ENCODE measurements at places on chromosomes 6 and 20.

DNA sequence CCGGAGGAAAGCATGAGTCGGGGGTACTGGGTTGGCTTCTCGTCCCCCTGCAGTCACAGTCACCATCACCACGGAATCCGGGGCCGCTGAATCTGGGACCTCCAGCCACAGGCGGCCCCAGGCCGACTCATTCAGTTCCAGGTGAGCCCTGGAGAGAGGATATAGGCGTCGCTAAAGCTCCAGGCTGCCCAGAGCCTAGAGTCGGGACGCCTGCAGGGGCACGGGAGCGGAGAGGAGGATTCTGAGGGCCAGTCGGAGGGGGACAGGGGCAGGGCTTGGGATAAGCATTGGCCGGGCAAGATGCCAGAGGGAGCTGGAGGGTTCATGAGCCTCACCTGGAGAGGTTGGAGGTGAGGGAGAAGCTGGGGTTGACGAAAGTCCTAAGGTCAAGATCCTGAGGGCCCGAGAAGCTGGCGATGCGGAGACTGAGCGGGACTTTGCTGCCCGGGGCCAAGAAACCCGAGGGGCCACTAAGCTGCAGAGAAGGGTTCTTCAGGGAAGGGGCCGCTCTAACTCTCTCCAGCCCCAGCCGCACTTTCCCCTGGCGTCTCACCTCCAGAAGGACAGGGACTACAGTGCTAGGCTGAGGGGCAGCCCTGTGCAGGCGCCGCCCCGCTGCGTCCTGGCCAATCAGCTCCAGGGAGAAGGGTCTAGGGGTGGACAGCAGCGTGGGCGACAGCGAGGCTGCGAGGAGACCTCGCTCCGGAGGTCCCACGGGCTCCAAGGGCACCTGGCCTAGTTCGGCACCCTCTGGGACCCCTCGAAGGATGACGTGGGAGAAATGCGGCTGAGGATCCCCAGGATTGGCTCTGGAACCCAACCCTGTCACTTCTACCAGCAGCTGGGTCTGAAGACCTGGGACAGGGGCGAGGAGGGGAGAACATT, 3.7 kb downstream of the SAPCD1 start:
- DNase-seq, result no peak

GRCh38 chr6:30101444-30102413, 11.2 kb downstream of the TRIM31 start:
- DNase-seq, result peak; percentile 85

DNA sequence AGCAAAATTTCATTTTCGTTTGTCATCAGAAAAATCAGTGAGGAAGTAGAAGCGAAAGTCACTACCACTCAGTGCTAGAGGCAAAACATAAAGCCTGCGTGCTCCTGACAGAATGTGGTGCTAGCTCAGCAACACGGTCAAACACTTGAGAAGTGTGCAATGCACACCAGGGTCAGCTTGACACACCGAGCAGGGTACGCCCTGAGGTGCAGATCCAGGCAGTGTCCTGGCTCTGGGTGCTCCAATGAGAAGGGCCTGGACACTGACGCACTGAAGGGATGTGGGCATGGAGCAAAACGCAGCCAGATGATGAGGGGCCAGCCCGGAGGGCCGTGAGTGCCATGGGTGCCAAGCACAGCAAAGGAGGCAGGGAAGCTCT, 5.9 kb downstream of the RNASET2 start:
- DNase-seq, result no peak

DNA sequence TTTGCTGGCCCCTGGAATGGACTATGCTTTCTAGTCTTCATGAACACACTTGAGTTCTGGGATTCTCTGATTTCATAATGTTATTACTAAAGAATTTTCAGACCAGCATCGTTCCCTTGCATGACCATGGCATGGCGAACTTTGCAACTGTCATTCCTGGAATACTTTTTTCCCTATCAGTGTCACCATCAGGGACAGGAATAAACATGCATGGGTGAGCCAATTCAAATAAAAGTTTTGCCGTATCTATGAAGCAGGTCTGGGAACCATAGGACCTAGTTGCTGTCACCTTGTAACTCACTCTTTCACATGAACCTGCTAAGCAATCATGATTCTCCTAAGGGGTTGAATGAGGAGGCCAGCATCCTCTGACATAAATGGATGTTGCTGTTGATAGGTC, 68.2 kb upstream of the AGPAT4 start:
- DNase-seq, result no peak

- DNase-seq, result no peak
These were observed 143.0 kb downstream of the FNDC1 start for GRCh38 chr6:159312206-159312605.

DNA sequence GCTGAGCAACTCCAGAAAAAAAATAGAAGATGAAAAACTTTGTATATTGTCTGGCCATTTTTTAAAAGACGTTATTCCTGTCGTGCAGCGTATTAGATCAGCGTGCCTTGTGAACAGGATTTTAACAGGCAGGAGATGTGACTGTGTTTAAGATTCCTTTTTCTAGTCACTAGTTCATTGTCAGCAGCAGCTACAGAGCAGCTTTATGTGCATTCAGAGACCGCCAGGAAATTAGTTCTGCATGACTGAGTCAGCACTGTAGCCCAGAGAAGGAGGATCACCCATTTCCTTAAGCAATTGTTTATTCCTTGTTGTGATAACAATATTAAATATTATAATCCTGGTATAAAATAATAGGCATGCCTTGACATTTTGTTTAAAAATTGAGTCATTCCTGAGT, 75.4 kb upstream of the ADGRB3 start:
- DNase-seq, result no peak

GRCh38 chr20:17589161-17589834, 19.4 kb downstream of the DSTN start:
- DNase-seq, result no peak

- no peak for DNase-seq
These were observed 17.4 kb downstream of the PHF3 start for GRCh38 chr6:63652980-63653379.

- DNase-seq, result peak; percentile 73
These were observed 18.0 kb downstream of the PRPH2 start for GRCh38 chr6:42704251-42704936.

- DNase-seq, result peak; percentile 7
These were observed 72.3 kb downstream of the VEGFA start for GRCh38 chr6:43842231-43842794.

- DNase-seq, result no peak
These were observed 43.4 kb upstream of the FABP7 start for GRCh38 chr6:122736163-122736562.

DNA sequence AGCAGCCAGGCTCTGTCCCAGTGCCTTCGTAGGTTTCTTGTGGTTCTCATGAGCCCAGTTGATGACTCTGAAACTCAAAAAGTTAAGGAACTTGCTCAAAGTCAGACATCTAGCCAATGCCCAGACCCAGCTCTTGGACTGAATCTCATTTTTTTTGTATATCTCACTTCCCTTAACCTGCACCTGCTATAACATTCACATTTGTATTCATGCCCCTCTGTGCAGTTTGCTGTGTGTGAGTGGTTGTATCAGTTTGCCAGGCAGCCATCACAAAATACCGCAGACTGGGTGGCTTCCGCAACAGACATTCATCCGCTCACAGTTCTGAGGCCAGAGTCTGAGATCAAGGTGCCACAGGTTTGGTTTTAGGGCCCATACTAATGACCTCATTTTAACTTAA, 49.9 kb downstream of the IPCEF1 start:
- DNase-seq, result no peak

GRCh38 chr6:16592223-16592911, 168.9 kb downstream of the ATXN1 start:
- no peak for DNase-seq

DNA sequence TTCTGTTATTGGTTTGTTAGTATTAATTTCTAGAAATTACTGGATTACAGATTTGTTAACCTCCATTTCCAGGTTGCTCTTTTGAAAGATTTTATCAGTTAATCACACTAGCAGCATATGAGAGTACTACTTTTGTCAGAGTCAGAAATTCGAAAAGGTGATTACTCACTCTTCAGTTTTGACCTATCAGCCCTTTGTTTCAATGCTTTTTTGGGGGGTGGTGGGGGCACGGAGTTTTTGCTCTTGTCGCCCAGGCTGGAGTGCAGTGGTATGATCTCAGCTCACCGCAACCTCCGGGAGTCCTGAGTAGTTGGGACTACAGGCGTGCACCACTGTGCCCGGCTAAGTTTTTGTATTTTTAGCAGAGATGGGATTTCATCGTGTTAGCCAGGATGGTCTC, 149.2 kb downstream of the JARID2 start:
- no peak for DNase-seq

DNA sequence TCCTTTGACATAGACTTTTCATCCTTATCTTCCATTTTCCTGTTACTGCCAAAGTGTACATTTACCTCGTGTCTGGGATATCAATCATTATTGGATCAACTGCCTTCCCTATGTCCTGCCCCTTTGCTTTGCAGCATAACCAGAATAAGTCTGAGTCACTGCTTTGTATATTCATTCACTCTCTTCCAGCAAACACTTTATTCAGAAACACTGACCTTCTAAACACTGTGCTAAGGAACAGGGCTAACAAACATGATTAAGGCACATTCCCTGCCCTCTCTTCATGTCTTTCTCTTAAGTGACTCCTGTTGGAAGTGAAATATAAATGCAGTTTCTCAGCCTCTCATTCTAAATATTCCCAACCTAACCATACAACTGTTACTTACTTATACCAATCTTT, 66.9 kb downstream of the COL19A1 start:
- no peak for DNase-seq

DNA sequence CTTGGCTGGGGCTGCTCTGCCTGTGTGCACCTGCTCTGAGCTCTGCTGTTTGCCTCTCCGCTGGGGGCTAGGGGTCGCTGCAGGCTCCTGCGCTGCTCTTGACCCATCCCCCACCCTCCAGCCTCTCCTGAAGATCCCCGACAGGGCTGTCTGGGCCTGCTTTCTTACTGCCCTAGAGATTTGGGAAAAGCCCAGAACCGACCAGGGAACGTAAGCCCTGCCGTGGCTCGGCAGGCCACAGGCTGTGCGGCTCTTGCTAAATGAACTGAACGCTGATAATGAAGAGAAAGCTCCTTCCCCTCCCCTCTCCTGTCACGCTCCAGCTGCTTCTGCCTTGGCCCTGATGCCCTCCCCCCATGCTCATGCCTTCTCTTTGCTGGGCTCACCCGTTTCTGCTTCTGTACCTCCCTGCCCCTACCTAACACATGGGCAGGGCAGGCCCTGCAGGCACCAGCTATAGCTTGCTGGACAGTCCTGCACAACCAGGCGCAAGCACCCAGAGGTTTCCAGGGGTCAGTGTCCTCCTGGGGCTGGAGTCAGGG, 32.0 kb upstream of the PCMTD2 start:
- DNase-seq, result peak; percentile 67

GRCh38 chr6:100459592-100460184, 5.0 kb downstream of the SIM1 start:
- no peak for DNase-seq

- no peak for DNase-seq
These were observed 26.0 kb downstream of the MAS1 start for GRCh38 chr6:159916752-159917151.

GRCh38 chr20:48381353-48382120, 446.3 kb downstream of the PREX1 start:
- DNase-seq, result no peak

DNA sequence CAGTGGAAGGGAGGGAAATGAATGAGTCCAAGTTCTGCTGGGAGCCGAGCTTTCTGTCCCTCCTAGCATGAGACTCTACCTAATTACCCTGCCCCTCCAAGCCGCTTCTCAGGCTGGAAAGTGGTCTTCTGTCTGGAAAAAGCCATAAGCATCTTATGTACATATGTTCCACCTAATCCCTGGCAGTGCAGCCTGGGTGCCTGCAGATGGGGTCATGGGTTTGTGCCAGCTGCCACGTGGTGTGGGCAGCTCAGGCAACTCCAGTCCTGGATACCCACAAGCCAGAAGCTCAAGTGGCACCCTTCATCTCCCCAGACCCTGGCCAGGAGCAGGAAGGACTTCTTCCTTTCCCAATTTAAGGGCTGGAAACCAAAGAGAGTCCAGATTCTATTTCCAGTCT, 253.1 kb downstream of the LY86 start:
- DNase-seq, result no peak

- peak; percentile 83 for DNase-seq
These were observed 17.3 kb downstream of the GABRR2 start for GRCh38 chr6:89297695-89298351.

DNA sequence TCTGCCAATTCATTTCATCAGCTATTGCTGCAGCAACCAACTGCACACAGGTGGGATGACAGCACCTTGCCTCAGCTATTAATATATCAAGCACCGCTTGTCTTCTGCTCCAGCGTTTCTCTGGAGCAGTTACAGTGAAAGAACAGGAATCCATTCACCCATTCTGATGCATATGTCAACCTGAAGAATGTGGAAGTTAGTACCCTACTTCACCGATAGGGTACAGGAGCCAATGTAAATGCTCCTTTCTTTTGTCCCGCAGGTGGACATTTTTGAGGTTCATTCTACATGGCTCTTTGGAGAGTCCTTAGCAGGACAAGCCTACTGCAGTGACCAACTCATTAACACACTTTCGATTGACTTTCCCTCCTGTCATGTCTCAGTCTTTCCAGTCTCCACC, 139.9 kb upstream of the PRND start:
- DNase-seq, result no peak

- no peak for DNase-seq
These were observed 5.6 kb upstream of the UQCC2 start for GRCh38 chr6:33716890-33717632.

GRCh38 chr20:40192529-40192928, 496.5 kb downstream of the MAFB start:
- DNase-seq, result no peak

- no peak for DNase-seq
These were observed 12.4 kb downstream of the SIRPA start for GRCh38 chr20:1907586-1907985.

Measured in left hindlimb (tissue), 1 donor.